ENCODE measurements at places on chromosomes 16 and 17.

DNA sequence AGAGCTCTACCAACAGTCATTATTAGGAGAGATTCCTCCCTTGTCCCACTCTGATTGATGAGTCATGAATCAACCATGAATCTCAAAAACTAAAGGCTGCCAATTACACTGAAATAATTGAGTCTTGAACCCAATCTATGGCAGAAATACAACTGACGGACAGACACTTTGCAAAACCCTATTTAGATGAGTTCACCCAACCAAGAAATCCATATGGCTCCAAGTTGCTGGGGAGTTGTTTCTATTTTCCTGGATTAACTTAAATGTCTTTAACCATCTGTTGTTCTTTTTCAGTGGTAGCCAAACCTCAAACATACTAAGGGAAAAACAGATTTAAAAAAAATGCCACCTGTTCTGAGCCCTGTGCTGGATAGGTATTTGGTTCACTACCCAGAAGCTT, 151.0 kb downstream of the SHISA9 start:
- no peak for DNase-seq

DNA sequence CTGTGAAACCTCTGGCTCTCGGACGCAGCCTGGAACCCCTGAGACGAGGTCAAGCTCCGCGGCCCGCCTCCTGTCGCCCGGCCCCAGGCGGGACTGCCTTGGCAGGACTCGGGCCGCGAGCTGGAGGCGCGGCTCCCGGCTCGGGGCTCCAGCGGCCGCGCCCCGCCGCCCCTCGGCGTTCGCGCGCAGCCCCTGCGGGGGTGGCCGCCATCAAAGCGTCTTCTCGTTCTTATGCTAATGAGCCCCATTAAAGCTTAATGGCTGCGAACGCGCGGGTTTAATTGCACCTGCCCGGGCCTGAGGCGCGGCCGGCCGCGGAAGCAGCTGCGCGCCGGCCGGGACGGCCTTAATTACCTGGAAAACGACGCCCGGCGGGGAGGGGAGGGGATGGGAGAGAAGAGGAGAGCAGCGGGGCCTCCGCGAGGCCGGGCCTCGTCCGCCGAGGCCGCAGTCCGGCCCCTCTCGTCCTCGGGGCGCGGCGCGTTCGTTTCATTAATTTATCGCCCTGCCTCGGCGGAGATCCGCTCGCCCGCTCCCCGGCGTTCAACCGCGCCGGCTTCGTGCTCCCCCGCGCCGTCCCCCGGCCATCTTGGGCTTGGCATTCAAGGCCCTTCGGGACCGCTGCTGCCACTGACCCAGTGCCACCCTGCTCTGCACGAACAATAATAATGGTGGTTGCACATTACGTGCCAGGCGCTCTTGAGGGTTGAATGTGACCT, 19.2 kb downstream of the RAI1 start:
- no peak for DNase-seq

- DNase-seq, result no peak
Observed at GRCh38 chr17:3910420-3911270, 5.6 kb downstream of the P2RX1 start.

GRCh38 chr17:60065136-60065535, 13.6 kb downstream of the HEATR6 start:
- DNase-seq, result peak; percentile 38

GRCh38 chr16:27355610-27356009, 41.8 kb downstream of the IL4R start:
- DNase-seq, result peak; percentile 16

DNA sequence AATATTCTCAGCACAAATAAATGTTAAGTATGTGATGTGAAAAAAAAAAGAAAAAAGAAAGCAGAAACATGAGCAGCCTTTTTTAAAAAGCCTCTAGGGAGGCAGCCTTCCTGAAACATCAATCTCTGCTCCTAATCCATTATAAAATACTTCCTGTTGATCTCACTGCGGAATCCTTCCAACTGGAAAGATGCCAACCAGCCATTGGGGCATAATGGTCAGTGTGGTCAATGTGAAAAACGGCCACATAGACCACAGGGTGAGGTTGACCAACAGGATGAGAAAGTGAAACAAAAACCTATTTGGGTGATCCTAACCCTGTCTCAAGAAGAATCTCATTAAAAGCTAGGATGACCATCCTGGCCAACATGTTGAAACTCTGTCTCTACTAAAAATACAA, 26.1 kb upstream of the ABCA8 start:
- peak; percentile 50 for DNase-seq

DNA sequence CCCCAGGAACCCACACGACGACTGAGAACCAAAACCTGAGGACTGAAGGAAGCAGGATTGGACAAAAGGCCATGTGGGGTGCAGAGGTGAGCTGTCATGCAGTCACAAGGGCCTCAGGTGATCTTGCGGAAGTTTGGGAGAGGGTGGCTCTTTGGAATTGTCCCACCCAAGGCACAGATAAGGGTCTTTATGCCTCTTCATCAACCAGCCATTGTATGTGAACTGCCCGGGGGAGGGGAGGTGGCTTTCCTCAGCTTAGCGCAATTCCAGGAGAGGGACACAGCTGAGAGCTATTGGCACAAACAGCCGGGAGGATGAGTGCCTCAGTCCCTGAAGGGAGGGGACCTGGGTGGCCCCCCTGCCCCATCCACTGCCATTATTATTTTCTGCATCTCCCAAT, 55.1 kb upstream of the PHOSPHO1 start:
- DNase-seq, result no peak

DNA sequence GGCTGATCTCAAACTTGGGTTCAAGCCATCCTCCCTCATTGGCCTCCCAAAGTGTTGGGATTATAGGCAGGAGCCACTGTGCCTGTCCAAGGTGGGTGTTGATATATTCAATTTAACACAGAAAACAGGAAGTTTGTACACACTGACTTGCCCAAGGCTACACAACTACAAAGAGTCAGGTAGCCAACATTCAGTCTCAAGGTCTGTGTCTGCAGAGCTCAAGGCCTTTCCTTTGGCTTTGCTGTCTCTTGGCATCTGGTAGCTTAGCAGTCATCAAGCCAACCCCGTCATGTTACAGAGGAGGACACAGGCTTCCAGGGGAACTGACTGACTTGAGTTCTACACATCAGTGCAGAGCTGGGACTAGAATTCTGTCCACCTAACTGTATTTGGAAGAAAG, 11.9 kb upstream of the MEFV start:
- DNase-seq, result no peak

- no peak for DNase-seq
Observed at GRCh38 chr17:28737770-28738679, 5.8 kb upstream of the TRAF4 start.

GRCh38 chr17:37147301-37147812, 198.6 kb downstream of the AATF start:
- DNase-seq, result no peak

GRCh38 chr16:14321542-14321941, 250.4 kb downstream of the MRTFB start:
- DNase-seq, result no peak

DNA sequence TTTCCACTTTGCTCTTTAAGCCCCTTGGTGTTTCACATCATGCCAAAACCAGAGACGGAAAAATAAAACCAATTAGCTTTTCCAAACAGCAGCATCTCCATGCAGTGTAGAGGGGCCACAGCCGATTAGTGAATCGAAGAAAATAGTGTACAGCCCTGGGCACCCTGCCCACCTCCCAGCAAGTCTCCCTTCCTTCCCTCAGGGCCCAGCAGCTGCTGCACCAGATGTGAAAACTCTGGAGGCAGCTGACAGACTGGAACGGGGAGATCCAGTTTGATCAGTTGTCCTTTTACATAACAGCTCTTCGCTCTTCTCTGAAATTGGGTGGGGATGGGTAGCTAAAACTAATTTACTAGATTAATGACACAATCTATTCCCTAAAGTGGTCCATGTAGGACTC, 19.3 kb downstream of the TMEM11 start:
- no peak for DNase-seq

DNA sequence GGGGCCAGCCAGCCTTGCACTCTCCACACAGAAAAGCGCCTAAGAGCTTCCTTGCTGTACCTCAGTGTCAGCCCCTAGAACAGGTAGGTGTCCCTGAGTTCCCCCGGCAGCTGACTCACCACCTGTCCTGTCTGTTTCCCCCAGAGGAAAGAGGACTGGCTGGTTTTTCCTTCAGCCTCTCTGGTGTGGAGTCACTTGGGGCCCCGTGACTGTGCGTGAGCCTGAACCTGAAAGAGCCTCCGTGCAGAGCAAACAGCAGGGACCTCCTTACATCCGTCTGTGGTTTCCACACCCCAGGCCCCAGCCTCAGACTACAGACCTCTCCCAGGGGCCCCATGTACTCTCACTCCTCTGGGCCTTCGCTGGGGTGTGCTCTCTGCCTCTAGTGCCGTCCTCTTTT, 87.8 kb downstream of the GNAO1 start:
- no peak for DNase-seq

- DNase-seq, result peak; percentile 57
Observed at GRCh38 chr16:68902003-68902968, 59.0 kb downstream of the TANGO6 start.

- DNase-seq, result no peak
Observed at GRCh38 chr16:87414251-87414680, 22.1 kb downstream of the MAP1LC3B start.

GRCh38 chr17:40084477-40084876, 15.9 kb downstream of the NR1D1 start:
- no peak for DNase-seq

GRCh38 chr17:48486557-48486956, 44.3 kb downstream of the HOXB1 start:
- DNase-seq, result peak; percentile 98

DNA sequence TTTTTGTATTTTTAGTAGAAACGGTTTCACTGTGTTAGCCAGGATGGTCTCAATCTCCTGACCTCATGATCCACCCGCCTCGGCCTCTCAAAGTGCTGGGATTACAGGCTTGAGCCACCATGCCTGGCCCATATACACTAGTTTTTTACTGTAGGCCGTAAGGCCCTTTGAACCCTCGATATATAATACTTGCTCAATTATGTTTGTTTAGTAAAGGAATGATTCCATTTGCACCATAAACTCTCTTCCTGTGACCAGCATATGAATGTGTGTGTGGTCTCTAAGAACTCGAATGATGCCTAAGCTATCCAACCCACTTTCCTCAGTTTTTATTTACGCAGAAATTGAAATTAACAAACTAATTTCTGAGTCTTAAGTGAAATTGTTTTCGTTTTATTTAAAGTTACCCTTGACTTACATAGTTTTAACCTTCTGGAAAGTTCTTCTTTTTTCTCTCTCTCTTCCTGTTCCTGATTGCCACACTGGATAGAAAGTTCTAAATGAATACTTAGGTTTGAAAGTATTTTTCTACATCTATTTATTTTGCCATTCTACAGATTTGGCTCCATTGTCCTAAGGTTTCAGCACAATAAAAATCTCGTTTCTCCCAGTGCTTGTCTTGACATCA, 37.9 kb downstream of the PIGL start:
- no peak for DNase-seq

DNA sequence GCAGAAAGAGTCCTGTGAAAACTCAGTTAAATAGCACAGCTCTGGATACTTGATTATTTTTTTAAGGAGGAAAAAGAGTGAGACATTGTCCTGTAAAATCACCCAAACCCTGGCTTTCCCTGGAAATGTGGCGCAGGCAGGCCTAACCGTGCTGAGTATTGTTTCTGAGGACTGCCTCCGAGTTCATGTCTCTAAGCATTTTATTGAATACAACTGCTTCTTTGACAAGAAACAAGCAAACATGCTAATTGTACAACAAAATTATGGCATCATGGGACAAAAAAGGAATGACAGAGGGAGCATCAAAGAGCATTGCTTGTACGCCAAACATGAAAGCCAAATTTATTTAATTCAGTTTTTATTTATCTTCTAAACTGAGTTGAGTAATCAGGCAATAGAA, 64.5 kb upstream of the HSBP1 start:
- no peak for DNase-seq

DNA sequence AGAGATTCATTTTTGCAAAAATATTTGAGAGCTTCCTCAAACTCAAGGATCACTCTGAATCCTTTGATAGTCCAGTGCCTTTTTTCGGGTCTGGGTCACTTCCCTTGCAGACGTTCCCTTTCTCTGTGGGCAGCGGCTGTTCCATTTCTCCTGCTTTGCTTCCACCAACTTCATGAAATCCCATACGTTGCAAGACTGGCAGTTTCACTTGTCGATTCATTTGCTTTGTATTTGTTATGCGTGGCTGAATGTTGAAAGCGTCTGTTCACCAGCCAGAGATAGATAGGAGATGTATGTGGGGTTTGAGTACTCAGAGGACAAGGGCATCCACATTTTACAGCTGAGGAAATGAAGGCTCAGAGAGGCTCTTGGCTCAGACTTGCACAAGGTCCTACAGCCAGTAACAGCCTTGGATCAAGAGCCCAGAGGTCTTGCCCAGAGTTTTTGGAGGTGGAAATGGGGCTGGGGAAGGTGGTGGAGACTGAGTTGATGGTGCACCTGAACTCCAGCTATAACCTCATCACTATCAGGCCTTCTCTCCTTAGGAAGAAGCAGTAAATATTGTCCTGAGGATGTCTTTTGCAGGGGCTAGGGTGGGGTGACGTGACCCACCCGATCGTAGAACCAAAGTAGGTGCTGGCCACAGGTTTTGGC, 1.3 kb upstream of the CCDC102A start:
- no peak for DNase-seq

DNA sequence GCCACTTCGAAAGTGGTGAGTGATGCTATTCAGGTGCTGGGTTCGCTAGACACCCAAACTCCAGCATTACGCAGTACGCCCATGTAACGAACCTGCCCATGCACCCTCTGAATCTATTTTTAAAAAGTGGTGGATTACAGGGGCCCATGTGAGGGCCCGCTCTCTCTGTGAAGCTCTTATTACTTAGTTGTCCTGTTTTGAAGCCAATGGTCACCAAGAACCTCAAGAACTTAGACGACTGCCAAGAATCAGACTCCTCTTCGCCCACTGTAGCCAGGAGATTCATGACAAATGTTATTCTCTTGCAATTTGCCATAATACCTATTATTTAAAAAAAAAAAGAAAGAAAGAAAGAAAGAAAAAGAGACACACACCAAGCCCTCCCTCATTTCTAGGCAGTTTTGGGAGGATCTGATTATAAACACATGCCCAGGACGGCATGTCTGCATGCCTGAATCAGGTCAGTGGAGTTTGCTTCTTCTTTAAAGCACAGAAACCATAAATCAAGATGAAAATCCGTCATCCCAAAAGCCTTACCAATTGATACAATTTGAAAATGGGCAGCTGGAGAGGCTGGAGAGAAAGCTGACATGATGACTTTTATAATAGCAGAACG, 108.6 kb downstream of the IRX3 start:
- no peak for DNase-seq

GRCh38 chr16:83933885-83934683, 19.0 kb upstream of the OSGIN1 start:
- DNase-seq, result peak; percentile 55

- no peak for DNase-seq
Observed at GRCh38 chr17:65892912-65893377, 299.0 kb downstream of the CEP112 start.

GRCh38 chr16:69188236-69188549, 1.2 kb downstream of the SNTB2 start:
- DNase-seq, result no peak

- no peak for DNase-seq
Observed at GRCh38 chr17:31266042-31266441, 31.0 kb downstream of the OMG start.

GRCh38 chr16:23409522-23409921, 43.5 kb downstream of the COG7 start:
- no peak for DNase-seq

Data from fibroblast of skin of right biceps (primary cell).